CD4-positive, alpha-beta T cell treated with Interleukin-6 at 100 ng/mL for 8 hours (primary cell): ENCODE measurements at places on chromosomes 6 and 20.

- DNase-seq: no peak
These were observed 48.9 kb downstream of the VTA1 start for GRCh38 chr6:142195862-142196541.

DNA sequence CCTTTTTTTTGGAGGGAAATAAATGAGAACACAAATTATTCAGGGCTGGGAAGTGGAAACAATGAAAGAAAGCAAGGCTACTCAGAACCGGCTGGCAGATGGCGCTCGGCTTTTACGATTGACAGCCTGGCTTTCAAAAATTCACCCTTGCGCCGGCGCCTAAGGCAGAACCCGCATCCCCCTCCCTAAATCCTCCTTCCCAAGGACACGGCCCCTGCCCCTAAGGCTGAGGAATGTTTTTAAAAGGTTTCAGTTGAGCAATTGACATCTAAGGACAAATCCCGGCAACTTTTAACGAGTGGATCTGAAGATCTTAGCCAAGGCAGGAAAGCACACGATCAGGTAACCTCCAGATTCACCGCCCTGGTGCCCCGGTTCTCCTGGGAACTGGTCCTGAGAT lies 16.3 kb downstream of the GNAS start:
- DNase-seq: no peak

- no peak for DNase-seq
These were observed 553.8 kb upstream of the JAG1 start for GRCh38 chr20:11227602-11228001.

DNA sequence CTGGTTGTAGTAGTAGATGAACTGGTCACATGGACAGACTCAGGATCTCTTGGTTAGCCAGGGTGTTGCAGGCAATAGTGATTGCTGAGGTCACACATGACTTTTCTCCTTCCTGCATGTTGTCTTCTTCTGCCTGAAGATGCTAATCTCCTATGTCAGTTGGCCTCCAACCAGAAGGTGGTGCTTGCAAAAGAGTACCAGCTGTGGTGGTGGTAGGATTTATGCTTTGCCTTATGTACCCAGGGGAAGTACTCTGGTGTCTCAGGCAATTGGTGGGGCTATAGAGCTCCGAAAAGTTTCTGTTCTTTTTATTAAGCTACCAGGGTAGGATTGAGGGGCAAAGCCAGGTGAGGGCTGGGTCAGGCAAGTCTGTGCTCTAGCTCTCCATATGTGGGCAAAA lies 98.5 kb downstream of the CARMIL1 start:
- no peak for DNase-seq

- DNase-seq: no peak
These were observed 5.4 kb upstream of the TOX2 start for GRCh38 chr20:43909211-43909610.

DNA sequence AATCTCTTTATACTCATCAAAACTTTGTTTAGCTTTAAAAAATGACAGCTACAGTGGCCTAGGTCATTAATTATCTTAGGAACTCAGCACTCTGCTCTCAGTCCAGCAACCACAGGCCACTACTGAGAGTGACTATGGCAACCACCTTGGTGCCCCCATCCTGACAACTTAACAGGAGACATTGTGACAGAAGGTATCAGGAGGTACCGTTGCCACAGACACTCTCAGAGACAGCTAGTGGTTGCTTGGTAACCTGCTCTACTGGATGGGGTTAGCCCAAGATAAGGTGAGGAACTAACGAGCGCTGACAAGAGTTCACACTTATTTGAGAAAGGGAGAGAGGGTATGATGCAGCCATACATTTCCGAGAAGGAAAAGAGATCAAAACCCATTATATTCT lies 76.1 kb upstream of the TFAP2D start:
- DNase-seq: no peak

DNA sequence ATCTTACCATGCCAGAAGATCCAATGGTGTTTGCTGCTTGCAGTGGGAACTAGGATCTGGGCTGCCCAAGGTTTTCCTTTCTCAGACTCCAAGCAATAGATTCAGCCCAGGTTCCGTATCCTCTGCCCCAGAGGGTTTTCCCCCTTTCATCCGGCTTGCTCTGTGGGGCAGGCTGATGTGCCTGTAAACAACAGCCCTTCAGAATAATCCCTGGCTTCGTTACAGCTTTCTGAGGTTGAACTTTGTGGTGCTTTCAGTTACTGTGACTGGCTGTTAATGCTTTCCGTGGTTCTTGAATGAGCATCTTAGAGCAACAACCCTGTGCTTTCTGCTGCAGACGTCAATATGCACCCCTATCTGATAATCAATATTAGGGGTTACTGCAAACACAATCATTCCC lies 400.4 kb downstream of the BTBD3 start:
- DNase-seq: no peak

- DNase-seq: no peak
These were observed 27.8 kb upstream of the F13A1 start for GRCh38 chr6:6348256-6348655.

DNA sequence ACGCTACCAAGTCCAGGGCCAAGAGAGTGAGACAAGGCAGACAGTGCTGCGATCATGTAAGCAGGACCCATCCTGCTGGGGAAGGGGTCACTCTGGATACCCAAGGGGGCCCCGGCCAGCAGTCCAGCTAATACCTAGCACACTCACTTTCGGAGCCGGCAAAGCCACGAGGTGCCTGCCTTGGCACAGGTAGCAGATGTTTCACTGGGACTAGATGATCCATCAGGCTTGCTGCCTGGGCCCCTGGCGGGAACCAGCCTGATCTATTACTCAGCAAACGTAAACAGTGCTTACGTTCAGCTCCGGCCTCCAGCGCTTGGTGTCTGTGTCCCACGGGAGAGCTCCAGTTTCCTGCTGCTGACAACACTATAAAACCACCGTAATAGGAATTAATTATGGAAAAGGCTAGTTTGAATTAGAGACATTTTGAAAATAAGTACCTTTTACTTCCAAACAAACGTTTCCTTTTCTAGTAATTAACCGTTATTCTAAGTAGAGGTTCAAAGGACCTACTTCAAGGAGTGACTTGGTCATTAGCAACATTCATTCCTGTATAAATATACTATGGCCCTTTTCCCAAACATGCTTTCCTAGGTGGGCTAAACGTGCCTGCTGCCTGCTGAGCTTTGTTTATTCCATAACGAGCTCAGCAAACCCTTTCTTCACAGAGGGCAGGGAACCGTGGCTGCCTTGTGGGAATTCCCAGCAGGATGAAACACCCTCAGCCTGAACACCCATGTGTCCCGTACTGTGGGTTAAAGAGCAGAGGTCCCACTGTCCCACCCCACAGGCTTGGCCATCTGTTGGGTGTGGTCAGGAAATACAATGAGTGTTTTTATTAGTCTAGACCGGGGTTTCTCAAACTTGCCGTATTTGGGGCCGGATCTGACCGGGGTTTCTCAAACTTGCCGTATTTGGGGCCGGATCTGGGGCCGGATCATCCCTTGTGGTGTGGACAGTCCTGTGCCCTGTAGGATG lies 18.4 kb downstream of the SLC22A23 start:
- DNase-seq: no peak

DNA sequence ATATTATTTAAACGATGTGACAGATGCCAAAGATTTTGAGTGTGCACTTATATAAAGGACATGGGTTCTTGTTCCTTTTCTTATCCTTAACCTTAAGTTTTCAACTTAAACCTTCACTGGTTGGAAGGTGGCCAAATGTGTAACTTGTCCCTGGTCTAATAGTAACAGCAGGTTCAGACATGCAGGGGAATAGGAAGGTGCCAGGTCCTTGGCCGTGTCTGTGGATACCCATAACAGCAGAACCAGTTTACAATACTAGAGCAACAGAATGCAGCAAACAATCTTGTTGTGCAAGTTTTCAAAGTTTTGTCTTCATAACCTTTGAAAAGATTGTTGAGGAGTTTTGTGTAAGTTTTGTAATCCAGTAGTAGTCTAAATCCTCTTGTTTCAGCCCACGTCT lies 4.4 kb downstream of the MYB start:
- DNase-seq: no peak

DNA sequence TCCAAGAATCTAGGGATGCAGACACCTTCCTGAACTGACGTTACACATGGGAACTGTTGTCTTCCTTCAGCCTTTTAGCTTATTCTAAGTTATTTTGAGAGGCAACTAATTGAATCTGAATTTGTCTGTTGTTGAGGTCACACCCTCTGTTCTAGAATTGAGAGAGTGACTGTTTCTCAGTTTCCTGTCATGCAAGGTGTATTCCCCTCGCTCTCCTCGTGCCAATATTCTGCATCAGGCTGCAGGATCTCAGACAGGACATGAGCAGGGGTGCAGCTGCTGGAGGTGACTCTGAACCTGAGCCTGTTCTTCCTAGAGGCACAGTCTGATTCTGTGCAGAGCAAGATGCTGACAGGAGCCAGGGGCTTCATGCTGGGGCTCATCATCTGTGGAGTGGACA lies 52.5 kb downstream of the HLA-DPB1 start:
- DNase-seq: no peak

- DNase-seq: no peak
These were observed 12.1 kb downstream of the MICB start for GRCh38 chr6:31510007-31510406.

DNA sequence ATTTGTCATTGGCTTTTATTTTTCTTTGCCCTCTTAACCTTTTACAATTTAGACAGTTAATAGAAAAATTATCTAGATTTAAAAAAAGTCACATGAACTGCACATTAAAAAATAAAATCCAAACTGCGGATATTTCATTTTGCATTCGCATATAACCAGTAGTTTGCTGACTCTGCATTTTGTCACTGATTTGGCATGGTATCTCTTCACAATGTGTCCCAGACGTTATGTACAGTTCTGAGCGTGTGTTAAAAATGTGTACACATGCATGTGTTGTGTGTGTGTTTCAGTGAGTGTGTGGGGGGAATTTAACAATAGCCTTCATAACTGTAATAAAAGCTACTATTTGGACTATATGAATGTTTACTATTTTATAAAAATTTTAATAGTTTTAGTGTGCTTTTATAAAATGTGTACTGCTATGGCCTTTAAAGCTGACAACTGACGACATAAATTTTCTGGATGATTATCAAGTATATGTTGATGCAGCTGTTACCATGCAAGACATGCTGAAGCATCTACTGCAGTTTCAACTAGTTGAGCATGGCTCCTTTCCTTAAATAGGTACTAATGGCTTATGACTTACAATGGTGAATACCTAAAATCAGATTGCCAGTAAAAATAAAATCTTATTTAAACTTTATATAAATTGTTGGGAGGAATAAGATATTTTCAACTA lies 67.7 kb downstream of the HMGCLL1 start:
- DNase-seq: no peak

DNA sequence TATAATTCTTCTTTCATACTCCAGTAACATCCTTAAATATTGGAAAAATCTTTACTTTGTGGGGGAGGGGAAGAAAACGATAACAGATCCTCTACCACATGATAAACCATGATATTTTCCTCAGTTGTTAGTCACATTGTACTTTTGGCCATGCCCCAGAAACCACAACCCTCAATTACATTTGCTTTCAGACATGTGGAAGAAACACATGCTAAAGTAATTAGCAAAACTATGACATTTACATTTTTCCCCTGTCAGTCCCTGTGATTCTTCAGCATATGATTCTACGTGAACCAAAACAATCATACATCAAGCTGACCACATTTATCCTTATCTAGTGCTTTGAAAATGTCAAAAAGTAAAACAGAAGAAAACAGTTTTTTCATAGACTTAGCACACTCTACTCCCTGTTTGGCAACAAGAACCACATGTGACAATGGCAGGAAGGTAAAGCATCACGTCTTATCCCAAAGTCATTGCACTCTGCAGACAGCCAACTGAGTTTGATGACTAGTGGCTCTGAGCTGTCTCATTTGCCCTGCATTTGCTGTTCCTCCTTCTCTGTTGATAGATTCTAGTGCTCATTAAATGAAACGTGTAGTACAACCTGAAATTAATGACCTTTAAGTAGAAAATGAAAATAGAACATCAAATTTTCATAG lies 505.8 kb upstream of the MARCKS start:
- DNase-seq: no peak

- DNase-seq: no peak
These were observed 103.6 kb downstream of the PAX1 start for GRCh38 chr20:21808863-21809664.

GRCh38 chr20:1555952-1556351 lies 1.6 kb downstream of the SIRPD start:
- peak; percentile 15 for DNase-seq

DNA sequence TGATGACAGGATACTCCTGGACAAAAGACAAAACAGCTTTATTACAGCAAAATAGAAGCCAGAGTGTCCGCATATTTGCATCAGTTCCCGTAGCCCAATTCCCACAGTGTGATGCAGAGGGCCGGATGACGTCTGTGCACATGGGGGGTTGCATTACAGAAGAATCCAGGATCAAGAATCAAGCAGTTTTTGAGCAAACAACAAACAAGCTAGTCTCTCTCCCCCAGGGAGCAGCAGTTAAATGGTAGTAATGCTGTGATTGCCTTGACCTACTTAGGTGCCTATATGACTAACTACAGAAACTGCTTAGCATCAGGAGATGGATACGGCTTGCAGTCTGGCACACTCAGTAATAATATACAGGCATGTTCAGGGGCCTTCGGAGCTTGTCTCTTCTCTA lies 3.2 kb upstream of the SDHAF4 start:
- no peak for DNase-seq

- DNase-seq: no peak
These were observed 29.4 kb upstream of the BEND3 start for GRCh38 chr6:107144666-107145065.

DNA sequence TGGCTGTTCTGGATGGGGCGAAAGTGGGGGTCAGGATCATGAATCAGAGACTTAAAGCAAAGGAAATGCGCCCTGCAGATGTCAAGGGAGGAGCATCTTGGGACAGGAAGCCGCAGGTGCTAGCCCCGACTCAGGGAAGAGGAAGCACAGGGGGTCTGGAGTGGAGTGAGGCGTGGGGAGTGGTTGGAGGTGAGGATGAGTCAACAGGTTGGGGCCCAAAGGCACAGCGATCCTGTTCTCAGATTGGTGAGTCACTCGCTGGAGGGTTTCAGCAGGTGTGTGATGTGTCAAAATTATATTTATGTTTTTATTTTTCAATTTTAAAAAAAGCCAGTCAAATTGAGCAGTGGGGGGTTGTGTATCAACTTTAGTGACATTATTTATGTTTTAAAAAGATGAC lies 19.0 kb downstream of the PACSIN1 start:
- peak; percentile 77 for DNase-seq

- no peak for DNase-seq
These were observed 5.2 kb upstream of the NRSN2 start for GRCh38 chr20:341682-342081.

GRCh38 chr6:88165844-88166492 lies at the start of gene CNR1:
Gene CNR1, minus strand, starts transcription at chr6:88166347. Its CDS starts 21,073 bp downstream, at chr6:88145274.
- DNase-seq: no peak

- DNase-seq: no peak
These were observed 139.4 kb downstream of the RNGTT start for GRCh38 chr6:88823998-88824397.

DNA sequence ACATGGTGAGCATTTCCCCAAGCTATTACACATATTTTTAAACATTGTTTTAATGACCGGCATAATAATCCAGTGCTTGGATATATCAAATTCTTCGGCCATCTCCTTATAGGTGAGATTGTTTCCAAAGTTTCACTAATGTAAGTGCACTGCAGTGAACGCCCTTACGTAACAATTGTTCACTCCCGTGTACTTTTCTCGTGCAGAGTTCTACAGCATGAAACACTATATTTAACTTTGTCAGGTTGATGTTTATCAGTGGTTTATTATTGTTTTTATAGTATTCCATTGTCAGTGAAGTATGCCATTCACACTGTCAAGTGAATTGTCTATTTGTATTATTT lies 3.4 kb upstream of the GZF1 start:
- DNase-seq: no peak

GRCh38 chr20:3406481-3407039 lies 909 bp downstream of the DNAAF9 start:
- no peak for DNase-seq

- DNase-seq: no peak
These were observed 69.8 kb upstream of the TINAG start for GRCh38 chr6:54238396-54238795.
